ENCODE measurements at places on chromosomes 6 and 20.
A peak's percentile ranks its signal among the peaks of the same experiment; 100 is the strongest.

- peak; percentile 43 for DNase-seq
Observed at GRCh38 chr6:135182071-135183001, 1.2 kb downstream of the MYB start.

GRCh38 chr20:24868959-24869358 lies 80.1 kb upstream of the CST7 start:
- no peak for DNase-seq

GRCh38 chr20:18778690-18779392 lies 34.7 kb upstream of the SCP2D1 start:
- no peak for DNase-seq

- DNase-seq: peak; percentile 92
Observed at GRCh38 chr6:26199057-26199772, 112.0 kb downstream of the HFE start.

DNA sequence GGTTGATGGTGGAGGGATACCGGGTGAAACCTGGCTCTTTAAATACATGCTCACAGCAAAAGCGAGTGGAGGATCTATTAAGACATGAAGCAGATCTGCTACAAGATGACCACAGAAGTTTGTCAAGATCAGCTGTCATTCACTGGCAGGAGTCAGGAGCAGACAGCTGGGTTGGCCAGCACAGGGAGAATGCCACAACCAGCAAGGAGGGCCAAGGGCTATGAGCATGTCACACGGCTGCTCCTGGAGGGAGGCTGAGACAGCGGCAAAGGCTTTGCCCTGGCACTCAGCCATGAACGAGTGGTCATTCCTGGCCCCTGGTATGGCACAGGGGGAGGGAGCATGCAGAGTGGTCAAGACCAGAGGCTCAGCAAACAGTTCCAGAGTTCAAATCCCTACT lies 77.6 kb downstream of the POPDC3 start:
- DNase-seq: no peak

Measured in NCI-H1105 (cell line).